ENCODE measurements at places on chromosomes 1 and 21.

- peaks cover 2% of the 10 kb centered on the region for H3K27me3 ChIP-seq
- H3K27ac ChIP-seq = no peak overlapping the region
- H3K4me3 ChIP-seq = no peak overlapping the region
- DNase-seq = no peak
- H3K4me1 ChIP-seq = peaks cover 5% of the 10 kb centered on the region
Observed at GRCh38 chr1:9269078-9269501, 23.6 kb upstream of the SPSB1 start.

DNA sequence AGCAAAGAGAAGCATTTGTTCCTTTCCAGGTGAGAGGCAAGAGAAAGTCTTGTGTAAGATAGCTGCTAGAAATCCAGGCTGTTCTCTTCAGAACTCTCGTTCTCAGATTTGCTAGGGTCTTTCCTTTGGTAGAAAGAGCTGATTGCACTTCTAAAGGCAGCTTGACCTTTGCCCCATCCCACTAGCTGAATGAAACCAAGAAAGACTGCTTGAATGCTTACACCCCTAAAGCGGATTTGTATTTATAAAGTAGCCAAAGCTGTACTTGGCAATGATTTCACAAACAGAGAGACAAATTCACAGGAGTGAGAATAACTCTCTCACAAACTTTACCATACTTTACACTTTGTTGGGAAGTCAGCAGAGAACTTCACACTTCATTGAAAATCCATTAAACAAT is 424.1 kb downstream of the TTLL7 start:
- no peak overlapping the region for H3K4me3 ChIP-seq
- no peaks in the 10 kb centered on the region for H3K36me3 ChIP-seq
- H3K27me3 ChIP-seq = no peaks in the 10 kb centered on the region

GRCh38 chr1:78223417-78224215 is 177.8 kb downstream of the GIPC2 start:
- H3K27me3 ChIP-seq = no peaks in the 10 kb centered on the region
- no peak for DNase-seq
- no peaks in the 10 kb centered on the region for H3K4me1 ChIP-seq
- no peak overlapping the region for H3K27ac ChIP-seq
- H3K4me3 ChIP-seq = no peak overlapping the region
- no peaks in the 10 kb centered on the region for H3K36me3 ChIP-seq

- H3K36me3 ChIP-seq = no peaks in the 10 kb centered on the region
- H3K27ac ChIP-seq = peak overlapping the region; percentile 59
- H3K27me3 ChIP-seq = peaks cover 2% of the 10 kb centered on the region
- H3K4me1 ChIP-seq = peaks cover 25% of the 10 kb centered on the region
Observed at GRCh38 chr1:94383966-94384408, 34.2 kb upstream of the ABCD3 start.

DNA sequence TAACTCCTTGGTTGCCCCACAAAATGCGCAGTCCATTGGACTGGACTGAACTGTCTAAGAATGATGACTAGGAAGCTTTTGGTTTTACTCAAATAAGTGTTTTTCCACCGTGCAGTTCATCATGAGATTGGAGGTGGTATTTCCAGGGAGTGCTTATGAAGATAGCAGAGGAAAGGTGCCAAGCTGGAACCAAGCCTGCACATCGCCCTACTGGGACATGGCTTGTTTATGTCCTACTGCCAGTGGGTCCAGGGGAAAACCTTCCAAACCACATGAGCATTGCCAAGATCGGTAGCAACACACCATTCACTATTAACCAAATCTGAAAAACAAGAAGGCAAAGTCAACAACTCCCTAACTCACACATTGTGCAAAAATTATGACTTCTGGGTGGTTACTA is 54.7 kb upstream of the DSCAM start:
- H3K27me3 ChIP-seq = peaks cover 2% of the 10 kb centered on the region
- H3K36me3 ChIP-seq = no peaks in the 10 kb centered on the region
- no peaks in the 10 kb centered on the region for H3K4me1 ChIP-seq

DNA sequence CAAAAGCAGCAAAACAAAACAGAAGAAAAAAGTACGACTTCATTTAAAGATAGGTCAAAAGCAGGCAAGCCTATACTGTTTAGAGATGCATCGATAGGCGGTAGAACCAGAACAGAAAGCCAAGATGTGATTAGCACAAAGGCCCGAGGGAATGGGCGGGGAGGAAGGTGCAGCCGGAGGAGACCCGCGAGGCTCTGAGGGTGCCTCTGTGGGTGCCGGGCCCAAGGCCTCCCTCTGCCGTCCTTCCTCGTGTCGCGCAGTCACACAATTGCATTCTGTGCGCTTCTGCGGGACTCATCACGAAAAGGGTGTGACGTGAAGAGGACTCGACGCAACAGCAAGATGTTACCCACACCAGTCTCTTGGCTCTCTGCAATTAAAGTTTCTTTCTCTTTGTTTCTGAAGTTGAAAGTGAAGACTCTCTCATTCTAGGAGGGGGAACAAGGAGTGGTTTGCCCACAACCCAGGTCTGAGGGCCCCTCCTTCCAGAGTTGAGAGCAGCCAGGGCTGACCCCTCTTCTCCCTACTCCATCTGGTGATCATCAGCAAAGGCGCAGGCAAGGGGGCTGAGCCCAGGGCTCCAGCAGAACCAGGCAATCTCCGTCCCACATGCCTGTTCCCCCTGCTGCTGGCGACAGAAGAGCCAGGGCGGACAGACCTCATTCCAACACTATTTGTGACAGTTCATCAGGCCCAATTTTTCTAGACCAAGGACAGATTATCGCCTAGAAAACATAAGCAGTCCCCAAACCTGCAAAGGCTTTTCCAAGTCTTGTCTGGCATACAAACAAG is 41.0 kb downstream of the NPHP4 start:
- no peak for DNase-seq
- H3K27ac ChIP-seq = peak overlapping the region; percentile 2
- peaks cover 16% of the 10 kb centered on the region for H3K4me1 ChIP-seq

DNA sequence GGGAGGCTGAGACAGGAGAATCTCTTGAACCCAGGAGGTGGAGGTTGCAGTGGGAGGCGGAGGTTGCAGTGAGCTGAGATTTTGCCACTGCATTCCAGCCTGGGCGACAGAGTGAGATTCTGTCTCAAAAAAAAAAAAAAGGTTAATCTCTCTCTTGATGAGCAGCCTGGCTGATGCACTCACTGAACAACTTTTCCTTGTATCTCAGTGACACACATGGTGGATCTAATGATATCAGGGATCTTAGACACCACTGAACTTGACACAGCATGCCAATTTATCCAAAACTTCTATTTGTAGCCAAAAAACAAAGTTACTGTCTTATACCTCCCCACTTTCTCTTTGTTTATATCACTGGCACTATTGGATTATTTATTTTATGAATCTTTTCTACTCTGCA is 16.2 kb downstream of the RHBDL2 start:
- no peaks in the 10 kb centered on the region for H3K36me3 ChIP-seq
- no peaks in the 10 kb centered on the region for H3K27me3 ChIP-seq
- no peak for DNase-seq
- peaks cover 6% of the 10 kb centered on the region for H3K4me1 ChIP-seq

GRCh38 chr1:213333121-213333520 is 282.1 kb downstream of the RPS6KC1 start:
- H3K27me3 ChIP-seq = no peaks in the 10 kb centered on the region
- no peak for DNase-seq
- no peaks in the 10 kb centered on the region for H3K36me3 ChIP-seq

DNA sequence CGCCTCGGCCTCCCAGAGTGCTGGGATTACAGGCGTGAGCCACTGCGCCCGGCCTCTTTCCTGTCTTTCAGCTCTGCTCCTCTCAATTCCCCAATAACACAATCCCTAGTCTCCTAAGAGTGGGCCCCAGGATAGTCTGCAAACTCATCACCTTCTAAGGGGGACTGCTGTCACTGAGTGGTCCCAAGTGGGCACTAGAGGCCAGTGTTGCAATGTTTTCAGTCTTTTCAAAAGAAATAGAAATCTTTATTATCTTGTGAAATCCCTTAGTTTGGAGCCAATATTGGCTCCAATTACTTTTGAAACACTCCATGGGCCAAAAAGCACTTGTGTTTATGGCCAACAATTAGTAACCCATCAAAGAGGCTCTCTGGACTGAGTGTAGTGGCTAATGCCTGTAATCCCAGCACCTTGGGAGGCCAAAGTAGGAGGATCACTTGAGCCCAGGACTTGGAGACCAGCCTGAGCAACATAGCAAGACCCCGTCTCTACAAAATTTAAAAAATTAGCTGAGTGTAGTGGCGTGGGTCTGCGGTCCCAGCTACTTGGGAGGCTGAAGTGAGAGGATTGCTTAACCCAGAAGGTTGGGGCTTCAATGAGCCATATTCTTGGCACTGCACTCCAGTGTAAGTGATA is 28.6 kb upstream of the ZNF697 start:
- H3K4me3 ChIP-seq = no peak overlapping the region
- no peaks in the 10 kb centered on the region for H3K36me3 ChIP-seq
- DNase-seq = no peak
- peaks cover 25% of the 10 kb centered on the region for H3K27me3 ChIP-seq
- H3K27ac ChIP-seq = no peak overlapping the region

DNA sequence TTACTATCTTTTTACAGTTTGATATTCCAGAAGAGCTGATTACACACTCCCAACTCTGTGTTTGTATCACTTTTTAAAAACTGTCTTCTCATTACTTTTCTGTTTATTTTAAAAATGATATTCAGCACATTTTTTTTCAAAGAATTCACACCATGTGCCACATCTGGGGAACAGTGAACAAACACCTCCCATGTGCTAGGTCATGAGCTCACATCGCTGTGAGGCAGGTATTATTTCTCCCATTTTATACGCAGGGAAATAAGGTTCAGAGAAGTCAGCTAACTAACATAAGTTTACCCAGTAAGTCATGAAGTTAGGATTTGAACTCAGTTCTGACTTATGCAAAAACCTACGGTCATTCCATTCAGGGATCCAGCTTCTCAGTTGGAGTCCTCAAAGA is 44.9 kb downstream of the S1PR1 start:
- no peak overlapping the region for H3K27ac ChIP-seq
- DNase-seq = no peak
- H3K27me3 ChIP-seq = no peaks in the 10 kb centered on the region
- peaks cover 3% of the 10 kb centered on the region for H3K36me3 ChIP-seq
- H3K4me3 ChIP-seq = no peak overlapping the region
- H3K4me1 ChIP-seq = peaks cover 92% of the 10 kb centered on the region

DNA sequence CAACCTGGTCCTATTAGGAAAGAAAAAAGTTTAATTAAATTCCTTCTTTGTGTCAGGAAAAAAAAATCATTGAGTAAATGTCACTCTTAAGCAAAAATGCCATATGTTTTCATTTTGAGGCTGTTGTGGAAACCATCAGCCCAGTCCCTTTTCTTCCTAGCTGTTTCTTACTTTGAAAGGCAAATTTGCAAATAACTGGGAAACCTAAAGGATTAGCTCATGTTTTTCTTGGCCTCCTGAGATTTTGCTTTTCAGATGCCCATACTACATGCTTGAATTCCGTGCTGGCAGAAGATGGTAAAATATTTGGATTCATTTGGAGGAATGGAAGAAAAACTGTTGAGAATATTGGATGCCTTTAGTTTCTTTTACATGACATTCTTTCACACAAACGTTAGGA is 182.1 kb upstream of the ADAMTS5 start:
- no peak overlapping the region for H3K4me3 ChIP-seq
- no peaks in the 10 kb centered on the region for H3K4me1 ChIP-seq
- H3K36me3 ChIP-seq = no peaks in the 10 kb centered on the region
- no peaks in the 10 kb centered on the region for H3K27me3 ChIP-seq

- peak overlapping the region; percentile 98 for H3K27ac ChIP-seq
- H3K4me1 ChIP-seq = peaks cover 64% of the 10 kb centered on the region
- H3K27me3 ChIP-seq = no peaks in the 10 kb centered on the region
- H3K4me3 ChIP-seq = peak overlapping the region; percentile 98
- DNase-seq = peak; percentile 47
Observed at GRCh38 chr1:51518586-51519047, 449 bp downstream of the EPS15 start.

GRCh38 chr1:247442164-247442563 is 15.7 kb downstream of the OR2B11 start:
- H3K4me3 ChIP-seq = no peak overlapping the region
- peaks cover 1% of the 10 kb centered on the region for H3K27me3 ChIP-seq
- no peak for DNase-seq

GRCh38 chr21:43581453-43581852 is 77.8 kb downstream of the HSF2BP start:
- DNase-seq = no peak
- peaks cover 5% of the 10 kb centered on the region for H3K27me3 ChIP-seq
- no peak overlapping the region for H3K27ac ChIP-seq
- H3K4me3 ChIP-seq = no peak overlapping the region
- no peaks in the 10 kb centered on the region for H3K36me3 ChIP-seq

DNA sequence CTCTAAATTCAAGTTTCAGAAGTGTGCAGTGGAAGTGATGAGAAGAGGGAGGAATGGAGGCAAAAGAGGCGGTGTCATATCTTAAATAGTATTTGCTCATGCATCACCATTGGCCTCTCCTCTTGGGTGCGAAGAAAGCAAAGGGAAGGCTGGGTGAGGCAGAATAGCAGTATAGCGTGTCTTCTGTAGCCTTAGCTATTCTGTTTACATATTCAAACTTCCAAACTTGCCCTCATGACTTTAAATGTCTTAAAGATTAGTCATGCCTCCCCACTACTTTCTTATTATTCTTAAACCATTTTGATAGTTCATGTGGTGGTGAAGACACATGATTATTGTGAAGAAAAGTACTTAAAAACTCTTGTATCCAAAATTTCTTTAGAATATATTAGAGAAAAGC is 104.6 kb upstream of the TENT5C start:
- H3K36me3 ChIP-seq = peaks cover 15% of the 10 kb centered on the region
- no peaks in the 10 kb centered on the region for H3K4me1 ChIP-seq
- DNase-seq = no peak
- H3K27me3 ChIP-seq = no peaks in the 10 kb centered on the region
- H3K4me3 ChIP-seq = no peak overlapping the region

Measured in activated T-helper 1 cell treated with anti-CD3 and anti-CD28 coated beads, Interleukin-12 subunit alpha, Interleukin-12 subunit beta, Interleukin-2, Interleukin-4 antibody, amounts not matched to agents 30 ng/mL and 10 ng/mL and 1 ng/mL, durations not matched to agents 14 hours and 24 hours and 36 hours (primary cell).